ENCODE measurements at places on chromosomes 5 and 9. TPM values are rescaled to one million over a fixed set of nuclear protein-coding genes. Genes with fewer than 3 reads are reported as not detected.
A peak's percentile ranks its signal among the peaks of the same experiment; 100 is the strongest.

Gene KCNMB1
- total RNA-seq = 0.04 TPM

Gene SOHLH1
- total RNA-seq = not detected

Gene RNF180
- 11.5 TPM for total RNA-seq

- no peak for DNase-seq
Observed at GRCh38 chr5:168661593-168662485, 82.7 kb upstream of the PANK3 start.

Gene LCN1
- total RNA-seq = not detected

Gene ANKRD31
- 0.21 TPM for total RNA-seq

DNA sequence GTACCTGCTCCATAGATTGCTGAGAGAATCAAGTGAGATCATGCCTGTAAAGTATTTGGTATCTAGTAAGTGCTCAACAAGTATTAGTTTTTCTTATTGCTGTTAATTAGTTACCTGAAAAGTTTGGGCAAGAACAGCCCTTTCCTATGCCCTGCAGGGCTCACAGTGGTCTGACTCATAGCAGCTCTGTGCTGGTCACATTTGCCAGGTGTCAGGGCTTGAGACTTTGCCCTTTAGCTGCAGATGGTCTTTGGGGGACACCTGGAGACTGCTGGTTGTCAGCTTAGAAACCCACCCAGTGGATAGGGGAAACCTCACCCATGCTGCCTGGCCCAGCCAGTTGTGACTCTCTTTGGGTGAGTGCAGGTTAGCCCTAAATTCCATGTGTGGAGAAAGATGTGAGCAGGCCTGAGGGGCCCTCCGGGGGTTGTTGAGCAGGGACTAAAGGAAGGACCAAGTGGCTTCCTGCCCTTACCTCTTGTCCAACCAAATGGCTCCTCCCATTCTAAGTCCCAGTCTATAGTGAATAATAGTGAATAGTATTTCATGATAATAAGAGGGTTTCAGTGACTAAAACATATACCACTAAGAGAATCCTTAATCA, 9.0 kb downstream of the COL27A1 start:
- DNase-seq = no peak

Gene OGN
- total RNA-seq = not detected

Gene ZNF618
- total RNA-seq = 12.1 TPM

DNA sequence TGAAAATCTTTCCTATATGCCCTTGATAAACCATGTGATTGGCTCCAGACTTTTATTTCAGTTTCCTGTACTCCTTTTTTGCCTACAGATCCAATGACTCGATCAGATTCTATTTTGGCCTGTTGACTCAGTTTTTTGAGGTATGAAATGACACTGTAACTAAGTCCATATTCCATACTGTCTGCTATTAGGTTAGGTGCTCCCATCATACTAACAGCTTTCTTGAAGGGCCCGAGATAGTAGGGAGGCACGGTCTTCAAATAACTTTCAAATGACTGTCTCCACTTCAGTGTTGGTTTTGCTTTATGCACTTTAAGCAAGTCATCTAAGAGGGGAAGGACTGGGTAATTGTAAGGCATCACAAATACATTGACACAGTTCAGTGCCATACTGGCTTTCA, 295.4 kb upstream of the DAB2 start:
- no peak for DNase-seq

Gene ADAMTS13
- total RNA-seq = 2.0 TPM

DNA sequence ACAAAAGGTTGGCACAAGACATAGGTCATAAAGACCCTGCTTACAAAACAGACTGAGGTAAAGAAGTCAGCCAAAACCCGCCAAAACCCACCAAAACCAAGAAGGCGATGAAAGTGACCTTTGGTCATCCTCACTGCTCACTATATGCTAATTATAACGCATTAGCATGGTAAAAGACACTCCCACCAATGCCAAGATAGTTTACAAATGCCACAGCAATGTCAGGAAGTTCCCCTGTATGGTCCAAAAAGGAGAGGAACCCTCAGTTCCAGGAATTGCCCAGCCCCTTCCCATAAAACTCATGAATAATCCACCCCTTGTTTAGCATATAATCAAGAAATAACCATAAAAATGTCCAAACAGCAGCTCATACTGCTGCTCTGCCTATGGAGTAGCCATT, 27.7 kb downstream of the MLLT3 start:
- no peak for DNase-seq

Gene ENC1
- 72.5 TPM for total RNA-seq

Gene RANBP3L
- not detected for total RNA-seq

Gene CDKN2B
- total RNA-seq = 28.3 TPM

Gene TIGD6
- total RNA-seq = 4.7 TPM

Gene FBP2
- not detected for total RNA-seq

DNA sequence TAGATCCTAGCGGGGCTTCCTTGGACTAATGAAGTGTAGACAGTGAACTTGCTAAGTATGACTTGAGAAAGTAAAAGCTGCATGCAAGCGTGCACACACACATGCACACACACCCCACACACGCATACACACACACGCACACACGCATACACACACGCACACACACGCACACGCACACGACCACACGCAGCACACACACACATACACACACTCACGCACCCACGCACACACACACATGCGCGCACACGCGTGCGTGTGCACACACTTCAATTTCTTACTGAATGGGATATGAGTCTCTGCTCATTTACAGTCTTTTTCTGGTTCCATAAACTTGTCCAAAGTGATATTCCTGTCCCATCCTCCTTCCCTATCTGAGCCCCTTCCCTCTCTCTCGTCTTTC, 41.2 kb downstream of the MSX2 start:
- DNase-seq = no peak

Gene NR2F1-AS1
- 9.5 TPM for total RNA-seq

GRCh38 chr5:10283927-10284635, 23.6 kb downstream of the CMBL start:
- no peak for DNase-seq

- DNase-seq = no peak
Observed at GRCh38 chr5:143241892-143242291, 161.6 kb downstream of the NR3C1 start.

DNA sequence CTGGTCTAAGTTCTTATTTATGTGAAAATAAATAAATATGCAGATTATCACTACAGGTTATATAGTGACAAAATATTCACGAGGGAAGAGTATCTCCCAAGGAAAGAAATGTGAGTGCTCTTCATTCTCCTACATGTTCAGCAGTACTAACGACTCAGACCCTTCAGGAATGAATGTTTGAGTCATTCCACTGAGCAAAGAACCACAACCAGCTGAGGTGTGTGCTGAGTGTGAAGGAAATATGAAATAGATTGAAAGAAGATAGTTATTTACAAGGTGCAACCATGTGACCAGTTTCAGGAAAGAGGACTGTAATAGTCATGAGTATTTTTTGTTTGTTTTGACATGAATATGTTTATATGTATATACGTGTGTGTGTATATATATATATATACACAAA, 228.7 kb downstream of the TUSC1 start:
- DNase-seq = no peak

- no peak for DNase-seq
Observed at GRCh38 chr9:96020792-96021550, 145.5 kb downstream of the ERCC6L2 start.

DNA sequence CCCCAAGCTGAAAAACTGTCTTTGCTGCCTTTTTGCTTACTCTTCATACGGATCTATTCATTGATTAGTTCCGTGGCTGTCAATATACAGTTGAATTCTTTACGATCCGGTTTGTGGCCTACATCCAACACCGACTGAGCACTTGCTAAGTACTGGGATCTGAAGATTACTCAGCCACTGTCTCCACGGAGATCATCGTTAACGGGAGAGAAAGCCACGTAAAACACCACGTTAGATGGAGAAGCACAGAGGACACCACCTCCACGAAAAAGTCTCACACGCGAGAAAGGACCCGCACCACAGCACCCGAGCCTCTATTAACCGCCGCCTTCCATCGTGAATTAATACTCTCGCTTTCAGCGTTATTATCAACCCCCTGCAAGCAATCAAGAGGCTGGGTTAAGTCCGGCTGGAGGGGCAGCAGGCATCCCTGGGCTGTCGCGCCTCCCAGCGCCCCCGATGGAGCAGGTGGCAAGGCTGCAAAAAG, 650 bp downstream of the ELP1 start:
- peak; percentile 5 for DNase-seq

Gene LCN15
- not detected for total RNA-seq

Gene TUT7
- 26.4 TPM for total RNA-seq

DNA sequence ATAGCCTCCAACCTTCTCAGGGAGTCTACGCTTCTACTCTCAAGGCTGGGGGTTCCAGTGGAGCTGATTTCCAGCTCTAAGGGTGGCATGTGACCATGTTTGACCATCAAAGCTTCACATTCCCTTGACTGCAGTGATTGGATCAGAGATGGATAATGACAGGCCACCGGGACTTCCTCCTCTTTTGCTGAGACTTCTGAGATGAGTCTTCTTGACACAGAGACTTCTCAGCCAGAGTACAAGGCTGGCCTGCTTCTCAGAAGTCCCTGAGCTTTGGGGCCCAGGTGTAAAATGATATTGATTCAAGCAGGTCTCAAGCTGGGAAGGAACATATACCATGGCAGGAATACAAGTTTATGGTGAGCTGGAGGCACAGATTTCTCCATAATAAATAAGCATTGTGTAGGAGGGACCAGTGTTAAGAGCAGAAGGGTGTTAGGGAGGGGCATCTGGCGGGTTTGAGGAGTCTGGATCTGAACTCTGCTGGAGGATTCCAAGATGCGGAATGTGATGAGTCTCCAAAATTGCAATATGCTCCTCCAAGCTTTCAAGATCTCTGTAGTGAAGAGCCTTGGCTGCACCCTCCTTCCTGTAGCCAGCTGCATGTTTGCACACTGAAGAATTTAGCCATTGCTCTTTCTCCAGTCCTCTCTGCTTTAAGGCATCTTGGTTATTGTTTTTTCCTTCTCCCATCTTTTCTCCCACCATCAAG, 41.7 kb upstream of the HSD17B4 start:
- no peak for DNase-seq

- DNase-seq = no peak
Observed at GRCh38 chr9:34777666-34778065, 67.7 kb upstream of the CCL21 start.

GRCh38 chr5:87298692-87299362, 31.1 kb downstream of the RASA1 start:
- no peak for DNase-seq

Gene LCN9
- total RNA-seq = not detected

All from kidney epithelial cell (primary cell).